ENCODE measurements at places on chromosomes 2 and 18.

GRCh38 chr2:203751685-203752271 is 45.3 kb downstream of the CD28 start:
- DNase-seq: no peak

DNA sequence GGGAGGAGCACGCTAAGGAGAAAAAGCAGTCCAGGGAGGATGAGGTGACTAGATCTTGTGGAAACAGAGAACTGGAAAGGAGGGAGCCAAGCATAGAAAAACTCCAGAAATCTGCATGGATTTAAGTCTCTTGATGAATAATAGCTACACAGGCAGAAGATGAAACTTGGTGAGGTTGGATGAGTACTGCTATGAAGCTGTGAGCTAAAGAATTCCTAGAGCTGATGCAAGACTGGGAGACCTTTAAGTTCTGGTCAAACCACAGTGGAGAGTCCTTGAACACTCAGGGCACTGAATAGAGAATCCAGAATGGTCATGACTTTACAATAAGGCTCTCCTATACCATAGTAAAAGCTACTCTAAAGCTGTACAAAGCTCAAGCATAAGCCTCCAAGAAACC is 18.4 kb upstream of the PIEZO2 start:
- no peak for DNase-seq

DNA sequence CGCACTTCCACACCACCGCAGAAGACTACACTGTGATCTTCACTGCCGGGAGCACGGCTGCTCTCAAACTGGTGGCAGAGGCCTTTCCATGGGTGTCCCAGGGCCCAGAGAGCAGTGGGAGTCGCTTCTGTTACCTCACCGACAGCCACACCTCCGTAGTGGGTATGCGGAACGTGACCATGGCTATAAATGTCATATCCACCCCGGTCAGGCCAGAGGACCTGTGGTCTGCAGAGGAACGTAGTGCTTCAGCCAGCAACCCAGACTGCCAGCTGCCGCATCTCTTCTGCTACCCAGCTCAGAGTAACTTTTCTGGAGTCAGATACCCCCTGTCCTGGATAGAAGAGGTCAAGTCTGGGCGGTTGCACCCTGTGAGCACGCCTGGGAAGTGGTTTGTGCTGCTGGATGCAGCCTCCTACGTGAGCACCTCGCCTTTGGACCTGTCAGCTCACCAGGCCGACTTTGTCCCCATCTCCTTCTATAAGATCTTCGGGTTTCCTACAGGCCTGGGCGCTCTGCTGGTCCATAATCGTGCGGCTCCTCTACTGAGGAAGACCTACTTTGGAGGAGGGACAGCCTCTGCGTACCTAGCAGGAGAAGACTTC is 12.5 kb downstream of the MOCOS start:
- DNase-seq: no peak

- DNase-seq: no peak
Measured at GRCh38 chr18:9103376-9103873, 926 bp downstream of the NDUFV2 start.

GRCh38 chr18:33653231-33653630 is 75.2 kb downstream of the ASXL3 start:
- DNase-seq: no peak

GRCh38 chr2:78011251-78011650 is 489.1 kb upstream of the LRRTM4 start:
- no peak for DNase-seq

DNA sequence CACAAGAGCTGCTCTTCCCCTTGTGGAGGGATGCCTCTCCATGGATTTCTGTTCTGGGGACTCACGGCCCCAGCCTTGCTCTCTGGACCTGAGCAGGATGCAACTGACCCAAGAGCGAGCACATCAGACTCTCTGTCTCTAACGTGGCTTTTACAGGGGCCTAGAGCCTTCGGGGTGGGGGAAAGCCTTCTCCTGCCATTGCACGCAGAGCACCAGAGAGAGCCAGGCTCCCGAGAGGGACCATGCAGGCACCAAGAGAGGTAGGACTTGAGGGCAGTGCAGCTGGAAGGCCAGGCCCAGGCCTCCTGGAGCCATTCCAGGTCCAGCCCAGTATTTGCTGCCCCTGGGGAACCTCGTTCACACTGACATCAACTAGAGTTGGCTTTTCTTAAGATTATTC is 475.6 kb upstream of the MYT1L start:
- no peak for DNase-seq

DNA sequence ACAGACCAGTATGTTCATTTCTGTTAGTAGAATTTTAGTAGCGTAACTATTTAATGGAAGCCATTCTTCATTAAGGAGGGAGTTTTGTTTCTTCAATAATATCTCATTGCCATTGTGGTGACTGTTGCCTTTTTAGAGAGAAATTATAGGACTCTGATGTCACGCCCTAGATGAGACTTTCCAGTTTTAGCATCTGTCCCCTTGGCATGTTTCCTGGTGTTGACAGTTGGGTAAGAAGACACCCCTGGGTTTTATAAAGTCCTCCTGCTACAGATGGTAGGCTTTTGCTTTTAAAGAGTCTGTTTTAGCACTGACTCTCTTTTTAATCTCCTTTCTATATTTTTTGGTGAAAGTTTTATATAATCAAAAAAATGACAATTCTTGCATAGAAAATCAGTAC is 41.9 kb downstream of the KCNJ3 start:
- DNase-seq: no peak

DNA sequence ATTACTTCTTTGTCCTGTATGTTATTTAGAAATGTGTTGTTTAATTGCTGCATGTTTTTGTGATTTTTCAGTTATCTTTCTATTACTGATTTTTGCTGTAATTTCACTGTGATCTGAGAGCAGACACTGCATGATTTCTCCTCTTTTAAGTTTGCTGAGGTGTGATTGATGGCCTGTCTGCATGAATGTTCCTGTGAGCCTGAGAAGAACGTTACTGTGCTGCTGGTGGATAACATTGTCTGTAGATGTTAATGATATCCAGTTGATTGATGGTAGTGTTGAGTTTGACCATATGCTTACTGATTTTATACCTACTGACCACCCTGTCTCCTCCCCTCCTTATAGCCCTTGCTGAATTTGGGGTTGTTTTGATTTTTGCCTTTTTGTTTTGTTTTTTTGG is 37.4 kb upstream of the KCNG2 start:
- DNase-seq: no peak

DNA sequence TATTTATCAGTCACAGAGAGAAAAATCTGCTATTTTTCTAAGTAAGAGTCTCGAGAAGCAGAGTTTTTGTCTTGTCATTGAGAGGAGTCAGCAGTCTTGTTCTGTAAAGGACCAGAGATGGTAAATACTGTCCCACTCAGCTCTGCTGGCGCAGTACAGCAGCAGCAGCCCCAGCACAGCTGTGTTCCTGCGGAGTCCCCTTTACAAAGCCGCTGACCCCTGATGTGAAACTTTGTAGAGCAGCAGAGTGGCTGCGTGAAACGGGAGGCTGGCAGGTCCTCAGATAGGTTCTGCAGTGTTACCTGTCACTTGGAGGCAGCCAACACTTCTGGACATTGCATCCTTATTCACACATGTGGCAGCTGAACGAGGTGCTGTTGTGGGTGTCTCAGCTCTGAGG is 45.2 kb downstream of the TMEM185B start:
- DNase-seq: no peak

DNA sequence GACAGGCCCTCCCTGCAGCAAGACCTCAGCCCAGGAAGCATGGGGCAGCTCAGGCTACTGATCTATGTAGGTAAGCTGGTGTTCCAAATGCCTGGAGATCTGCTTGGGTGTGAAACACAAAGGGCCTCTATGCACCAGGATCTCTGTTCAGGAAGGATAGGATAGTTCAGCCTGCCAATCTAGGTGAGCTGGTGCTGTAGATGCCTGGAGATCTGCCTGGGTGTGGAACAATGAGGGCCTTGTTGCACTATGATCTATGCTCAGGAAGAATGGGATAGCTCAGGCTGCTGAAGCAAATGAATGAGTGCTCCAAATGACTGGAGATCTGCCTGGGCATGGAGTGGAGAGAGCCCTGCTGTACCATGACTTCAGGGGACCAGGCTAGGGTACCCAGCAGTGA is 48.9 kb upstream of the MYL1 start:
- DNase-seq: no peak

DNA sequence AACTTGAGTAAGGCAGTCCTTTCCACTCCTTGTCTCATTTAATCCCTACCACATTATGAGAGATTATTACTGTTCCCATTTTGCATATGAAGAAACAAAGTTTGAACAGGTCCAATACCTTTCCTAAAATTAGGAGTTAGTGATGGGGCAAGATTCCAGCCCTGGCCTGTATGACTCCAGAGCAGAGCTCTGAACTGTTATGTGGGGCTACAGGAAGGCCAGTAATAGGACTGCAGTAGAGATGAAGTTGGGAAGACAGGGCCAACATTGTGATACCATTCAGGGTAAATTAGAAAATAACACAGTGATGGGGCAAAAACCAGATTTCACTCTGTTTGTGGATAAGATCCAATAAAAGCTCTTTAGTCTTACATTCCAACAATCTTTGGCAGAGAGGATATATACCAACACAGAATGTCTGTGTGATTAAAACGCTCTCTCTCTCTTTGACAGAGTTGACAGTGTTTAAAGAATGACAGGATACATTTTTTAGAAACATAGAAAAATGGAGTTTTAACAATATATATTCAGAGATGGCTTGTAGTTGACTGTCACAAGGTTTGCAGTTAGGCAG is 22.7 kb downstream of the KATNAL2 start:
- no peak for DNase-seq

GRCh38 chr18:34643989-34644388 is 66.1 kb upstream of the DTNA start:
- no peak for DNase-seq

DNA sequence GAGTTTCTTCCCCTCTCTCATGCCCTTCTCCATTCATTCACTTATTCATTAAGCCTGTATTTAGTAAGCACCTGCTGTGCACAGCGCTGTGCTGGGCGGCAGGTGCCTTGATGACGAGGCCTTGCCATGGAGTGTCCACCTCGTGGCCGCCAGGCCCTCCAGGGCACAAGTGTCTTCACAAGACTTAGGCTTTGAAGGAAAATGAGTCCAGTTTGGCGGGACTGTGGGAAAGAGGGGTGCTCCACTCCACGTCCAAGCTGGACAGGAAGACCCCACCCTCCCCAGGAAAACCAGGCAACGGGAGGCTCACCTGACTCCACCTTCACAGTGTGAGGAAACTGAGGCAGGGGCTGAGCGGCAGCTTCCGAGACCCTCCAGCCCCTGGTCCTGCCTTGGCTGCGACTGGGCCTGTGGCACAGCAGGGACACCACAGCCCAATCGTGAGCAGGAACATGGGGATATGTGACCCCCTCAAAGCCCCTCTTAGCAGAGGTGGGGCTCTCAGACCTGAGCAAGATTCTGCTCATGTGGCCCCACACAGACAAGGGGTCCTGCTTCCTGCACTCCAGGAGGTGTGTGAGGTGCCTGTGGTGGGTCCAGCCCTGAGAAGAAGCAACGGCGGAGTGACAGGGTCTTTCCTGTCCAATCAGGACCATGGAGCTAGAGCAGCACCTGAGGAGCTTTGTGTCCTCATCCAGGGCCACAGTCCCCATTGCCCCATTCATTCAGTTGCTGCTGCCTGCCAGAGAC is 110.3 kb upstream of the ODC1 start:
- DNase-seq: no peak

DNA sequence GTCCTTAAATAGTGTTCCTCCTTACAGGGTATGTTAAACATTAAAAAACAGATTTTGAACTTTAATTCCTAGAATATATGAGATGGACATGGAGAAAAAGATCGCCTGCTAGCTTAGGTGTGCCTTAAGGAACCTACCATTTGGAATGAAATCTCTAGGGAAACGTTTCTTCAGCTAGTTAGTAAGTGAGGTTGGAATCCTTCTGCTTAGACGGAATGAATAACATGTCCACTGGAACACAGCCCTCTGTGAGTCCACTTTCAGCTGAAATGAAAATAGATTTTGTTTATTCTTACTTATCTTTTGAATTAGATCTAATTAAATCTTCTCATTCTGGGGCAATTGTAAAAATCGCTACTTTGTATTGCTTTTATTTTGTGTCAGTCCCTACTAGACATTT is 28.4 kb downstream of the NAB1 start:
- DNase-seq: no peak

DNA sequence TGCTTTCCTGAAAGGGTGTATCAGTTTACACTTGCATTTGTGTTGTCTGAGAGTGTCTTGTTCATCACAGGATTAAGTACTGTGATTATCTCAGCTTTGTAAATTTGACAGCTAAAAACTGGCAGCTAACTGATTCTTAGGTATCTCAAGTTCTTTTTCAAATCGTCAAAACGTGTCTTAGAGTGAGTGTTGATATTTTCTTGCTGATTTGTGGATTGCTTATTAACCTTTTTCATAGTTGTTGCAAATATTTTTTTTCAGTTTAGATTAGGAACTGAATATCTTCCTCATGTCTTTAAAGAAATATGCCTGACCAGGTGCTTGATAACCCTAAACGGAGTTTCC is 41.9 kb downstream of the LRRFIP1 start:
- DNase-seq: no peak
